ENCODE measurements at places on chromosomes 7 and 10.

GRCh38 chr7:128408709-128409595 lies 830 bp downstream of the IMPDH1 start:
- no peak for DNase-seq

GRCh38 chr7:105399043-105399725 lies 10.5 kb upstream of the SRPK2 start:
- DNase-seq: no peak

DNA sequence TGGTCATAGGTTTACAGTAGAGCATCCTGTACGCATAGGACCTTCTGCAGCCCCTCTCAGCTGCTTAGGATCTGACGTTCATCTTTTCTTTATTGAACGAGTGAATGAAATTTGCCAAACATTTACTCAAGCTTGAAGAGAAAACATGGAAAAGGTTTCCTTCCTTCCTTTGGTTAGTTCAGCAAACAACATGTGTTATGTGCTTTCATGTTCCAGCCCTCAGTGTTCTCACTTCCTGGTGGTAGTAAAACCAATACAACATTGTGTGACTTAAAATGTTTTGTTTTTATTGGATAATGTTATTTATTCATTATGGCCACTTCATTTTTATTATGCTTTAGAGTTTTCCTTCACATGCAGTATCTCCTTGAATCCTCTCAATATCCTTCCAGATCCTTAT lies 1.4 kb upstream of the CDCA7L start:
- DNase-seq: no peak

- DNase-seq: no peak
Observed at GRCh38 chr10:63280386-63280785, 147.3 kb downstream of the NRBF2 start.

- DNase-seq: no peak
Observed at GRCh38 chr10:2964632-2965296, 102.6 kb upstream of the PFKP start.

DNA sequence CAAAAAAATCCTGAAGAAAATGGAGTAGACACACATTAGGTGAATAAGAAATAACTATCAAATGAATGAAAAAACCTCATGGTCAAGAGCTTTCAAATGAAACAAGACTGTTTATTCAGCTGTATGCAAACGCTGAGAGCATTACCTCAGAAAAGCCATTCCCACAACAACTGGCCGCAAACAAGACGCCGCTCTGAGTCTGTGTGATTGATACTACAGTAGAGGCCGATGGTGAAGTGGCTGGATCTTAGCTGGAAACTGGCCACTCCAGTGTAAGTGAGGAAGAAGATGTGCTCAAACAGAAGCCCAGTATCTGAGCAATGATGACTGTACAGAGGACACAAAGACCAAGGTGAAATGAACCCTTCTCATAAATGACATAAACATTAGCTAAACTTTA lies 252.4 kb upstream of the GHITM start:
- no peak for DNase-seq

GRCh38 chr7:70657571-70657970 lies 474.4 kb upstream of the GALNT17 start:
- no peak for DNase-seq

DNA sequence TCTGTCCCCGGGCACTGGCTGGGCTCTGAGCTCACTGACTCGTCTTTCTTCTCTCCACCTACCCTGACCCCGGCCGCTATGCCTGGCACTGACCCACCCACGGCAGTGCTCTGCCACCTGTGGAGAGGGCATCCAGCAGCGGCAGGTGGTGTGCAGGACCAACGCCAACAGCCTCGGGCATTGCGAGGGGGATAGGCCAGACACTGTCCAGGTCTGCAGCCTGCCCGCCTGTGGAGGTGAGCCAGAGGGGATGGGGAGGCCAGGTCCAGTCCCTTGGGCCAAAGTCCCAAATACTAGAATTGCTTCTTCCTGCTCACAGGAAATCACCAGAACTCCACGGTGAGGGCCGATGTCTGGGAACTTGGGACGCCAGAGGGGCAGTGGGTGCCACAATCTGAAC lies 27.3 kb downstream of the TBATA start:
- DNase-seq: no peak
